Gastroesophageal sphincter (tissue), 4 donors: ENCODE measurements at places on chromosomes 11 and 22.

DNA sequence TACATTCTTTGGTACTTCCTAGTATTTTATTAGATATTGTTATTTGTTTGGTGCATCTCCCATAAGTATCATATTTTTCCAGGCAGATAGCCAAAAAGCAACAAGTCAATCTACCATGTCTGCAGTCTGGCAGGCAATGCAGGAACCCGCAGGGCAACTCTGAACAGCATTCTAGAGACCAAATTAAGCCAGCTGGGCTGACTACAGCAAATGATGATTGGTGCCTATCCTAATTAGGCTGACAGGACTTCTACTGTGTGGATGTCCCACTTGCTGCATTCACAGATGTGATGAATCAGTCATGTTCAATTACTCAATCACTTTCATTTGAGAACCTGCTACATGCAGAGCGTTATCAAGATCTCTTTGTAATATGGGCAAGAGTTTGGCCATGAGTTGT is 40.3 kb upstream of the AMOTL1 start:
- no peak for ATAC-seq

- no peak for ATAC-seq
Observed at GRCh38 chr11:5476186-5476819, 12.2 kb upstream of the OR52D1 start.

DNA sequence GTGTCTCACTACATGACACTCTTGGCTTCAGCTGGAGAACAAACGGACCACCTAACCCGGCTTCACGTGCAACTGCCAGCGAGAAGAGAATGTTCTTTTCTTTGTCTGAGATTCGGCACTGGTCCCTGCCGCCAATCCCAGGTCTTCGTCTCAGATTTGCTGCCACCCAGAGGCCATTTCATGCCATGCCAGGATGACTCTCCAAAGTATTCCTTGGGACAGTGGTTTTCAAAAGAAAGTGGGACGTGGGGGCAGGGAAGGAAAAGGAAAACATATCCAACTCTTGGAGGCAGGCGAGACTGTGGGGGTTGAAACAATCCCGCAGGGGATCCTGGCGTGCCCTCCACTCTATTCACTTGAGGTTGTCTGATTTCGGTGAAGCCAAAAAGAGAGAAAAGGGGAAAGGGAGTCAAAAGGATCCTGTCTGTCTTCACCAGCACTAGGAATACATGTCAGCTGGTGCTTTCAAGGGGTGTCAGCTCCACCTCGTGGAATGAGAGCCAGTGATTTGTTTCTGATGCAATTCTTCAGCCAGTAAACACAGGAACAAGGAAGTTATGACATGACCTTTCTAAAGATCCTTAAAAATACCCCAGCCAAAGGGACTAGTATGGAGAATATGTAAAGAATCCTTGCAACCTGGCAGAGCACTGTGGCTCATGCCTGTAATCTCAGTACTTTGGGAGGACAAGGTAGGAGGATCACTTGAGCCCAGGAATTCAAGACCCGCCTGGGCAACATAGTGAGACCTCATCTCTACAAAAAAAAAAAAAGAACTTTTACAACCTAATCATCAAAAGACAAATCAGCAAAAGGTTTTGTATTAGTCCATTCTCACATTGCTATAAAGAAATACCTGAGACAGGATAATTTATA is 41.0 kb upstream of the APLNR start:
- peak; percentile 87 for ATAC-seq

GRCh38 chr11:17154409-17155159 is 53.2 kb downstream of the PIK3C2A start:
- no peak for ATAC-seq

DNA sequence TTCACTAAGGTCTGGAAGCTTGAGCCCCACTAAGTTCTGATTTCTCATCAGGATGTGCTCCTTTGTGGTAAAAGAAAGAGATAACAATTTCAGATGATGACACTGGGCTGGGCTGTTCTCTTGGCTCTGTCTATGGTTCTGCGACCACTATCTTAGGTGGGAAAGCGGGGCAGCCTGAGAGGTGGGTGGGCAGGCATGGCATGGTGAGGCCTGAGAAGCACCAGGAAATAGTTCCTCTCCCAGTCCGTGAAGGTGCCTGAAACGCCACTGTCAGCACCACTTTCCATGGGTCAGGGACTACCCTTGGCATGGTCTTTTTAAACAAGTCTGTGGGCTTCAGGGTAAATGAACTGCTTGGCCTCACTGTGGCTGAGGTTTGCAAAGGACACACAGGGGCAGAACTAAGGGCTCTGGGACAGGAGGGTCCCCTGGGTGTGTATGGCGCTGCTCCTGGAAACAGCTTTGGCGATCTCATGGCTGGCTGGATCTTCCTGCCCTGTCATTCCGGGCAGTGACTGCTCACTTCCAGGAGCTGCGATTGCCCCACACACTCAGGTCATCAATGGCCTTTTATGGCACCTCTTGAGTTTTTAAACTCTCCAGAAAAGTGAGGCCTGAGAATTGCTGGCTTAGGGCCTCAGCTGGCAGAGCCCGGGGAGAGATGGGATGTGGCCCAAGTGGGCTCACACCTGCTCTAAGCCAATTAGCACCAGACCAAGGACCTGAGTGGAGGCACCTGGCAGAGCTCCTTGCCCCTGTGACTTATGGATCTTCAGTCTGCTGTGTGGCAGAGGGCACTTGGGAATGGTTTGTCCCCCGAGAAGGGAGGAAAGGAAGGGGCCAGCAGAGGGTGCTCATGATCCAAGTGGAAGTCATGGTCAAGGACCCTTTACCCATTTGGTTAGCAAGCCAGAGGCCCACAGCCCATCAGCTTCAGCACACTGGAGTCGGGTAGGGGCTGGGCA is 55.6 kb upstream of the LYVE1 start:
- peak; percentile 69 for ATAC-seq

DNA sequence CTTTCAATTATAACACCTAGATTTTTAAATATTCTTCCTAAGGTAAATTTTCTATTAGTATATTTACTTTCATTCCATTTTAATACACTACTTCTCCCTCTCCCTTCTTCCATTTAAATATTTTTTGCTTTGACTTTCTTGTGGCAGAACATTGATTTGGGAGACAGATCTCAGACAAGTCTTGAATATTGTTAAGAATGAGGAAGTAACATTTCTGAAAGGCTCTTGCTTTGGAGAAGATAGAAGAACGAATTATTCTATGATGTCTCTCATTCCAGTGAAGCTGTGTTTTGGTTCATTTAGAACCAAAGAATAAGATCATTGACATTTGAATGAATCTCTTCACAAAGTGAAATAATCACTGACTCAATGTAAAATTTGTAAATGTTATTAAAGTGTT is 2.4 kb downstream of the IPO7 start:
- ATAC-seq, result no peak

DNA sequence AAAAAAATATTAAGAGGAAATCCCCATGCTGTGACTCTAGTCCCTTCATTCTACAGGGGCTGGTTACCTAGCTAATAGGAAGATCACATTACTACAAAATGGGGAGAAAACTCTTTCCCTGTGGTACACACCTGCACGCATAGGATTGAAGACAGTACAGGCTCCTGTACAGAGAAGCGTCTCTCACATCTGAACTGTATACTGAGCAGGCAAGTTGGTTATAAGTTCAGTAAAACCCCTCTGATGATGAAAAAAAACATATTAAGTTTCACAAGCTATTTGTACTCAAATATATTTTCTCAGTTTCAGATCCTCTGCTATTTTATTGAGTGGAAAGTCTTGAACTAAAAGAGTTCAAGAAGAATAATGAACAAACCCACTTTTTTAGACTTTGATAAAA is 156.9 kb upstream of the HSD17B12 start:
- ATAC-seq, result no peak

GRCh38 chr11:7986768-7987559 is at the start of gene EIF3F:
EIF3F (plus strand) TSS chr11:7987337; CDS start chr11:7987353, 16 bp downstream.
- ATAC-seq, result peak; percentile 100

DNA sequence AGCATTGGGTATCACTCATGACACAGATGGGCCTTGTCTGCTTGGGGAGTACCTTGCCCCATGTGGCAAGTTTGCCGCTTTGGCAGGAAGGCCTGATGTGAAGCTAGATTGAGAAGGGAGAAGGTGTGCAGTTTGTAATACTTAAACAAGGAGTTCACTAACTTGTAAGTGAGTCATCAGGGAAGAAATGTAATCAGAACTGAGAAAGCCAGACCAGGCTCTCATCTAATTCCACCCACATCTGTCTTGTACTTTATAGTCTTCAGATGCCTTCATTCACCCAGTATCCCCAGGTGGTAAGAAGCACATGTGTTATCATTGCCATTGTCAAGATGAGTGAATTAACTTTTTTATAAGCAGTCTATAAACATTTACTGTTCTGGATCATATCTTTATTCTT is 116.0 kb upstream of the DDI1 start:
- no peak for ATAC-seq

- ATAC-seq, result no peak
Observed at GRCh38 chr11:62710001-62710345, 2.5 kb downstream of the GNG3 start.

DNA sequence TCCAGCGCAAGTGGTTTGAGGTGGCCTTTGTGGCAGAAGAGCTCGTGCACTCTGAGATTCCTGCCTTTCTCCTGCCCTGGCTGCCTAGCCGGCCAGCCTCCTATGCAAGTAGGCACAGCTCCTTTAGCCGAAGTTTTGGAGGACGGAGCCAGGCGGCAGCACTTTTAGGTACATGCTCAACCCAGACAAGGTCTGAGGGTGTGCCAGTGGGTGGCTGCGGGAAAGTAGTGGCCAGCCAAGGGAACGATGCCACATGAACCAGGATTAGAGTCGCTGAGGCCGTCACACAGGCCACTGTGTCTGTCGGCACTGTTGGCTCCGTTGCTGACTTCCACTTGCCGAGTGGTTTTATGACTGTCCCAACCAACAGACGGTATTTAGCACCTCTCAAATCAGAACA is 64.8 kb upstream of the YWHAH start:
- ATAC-seq, result no peak

DNA sequence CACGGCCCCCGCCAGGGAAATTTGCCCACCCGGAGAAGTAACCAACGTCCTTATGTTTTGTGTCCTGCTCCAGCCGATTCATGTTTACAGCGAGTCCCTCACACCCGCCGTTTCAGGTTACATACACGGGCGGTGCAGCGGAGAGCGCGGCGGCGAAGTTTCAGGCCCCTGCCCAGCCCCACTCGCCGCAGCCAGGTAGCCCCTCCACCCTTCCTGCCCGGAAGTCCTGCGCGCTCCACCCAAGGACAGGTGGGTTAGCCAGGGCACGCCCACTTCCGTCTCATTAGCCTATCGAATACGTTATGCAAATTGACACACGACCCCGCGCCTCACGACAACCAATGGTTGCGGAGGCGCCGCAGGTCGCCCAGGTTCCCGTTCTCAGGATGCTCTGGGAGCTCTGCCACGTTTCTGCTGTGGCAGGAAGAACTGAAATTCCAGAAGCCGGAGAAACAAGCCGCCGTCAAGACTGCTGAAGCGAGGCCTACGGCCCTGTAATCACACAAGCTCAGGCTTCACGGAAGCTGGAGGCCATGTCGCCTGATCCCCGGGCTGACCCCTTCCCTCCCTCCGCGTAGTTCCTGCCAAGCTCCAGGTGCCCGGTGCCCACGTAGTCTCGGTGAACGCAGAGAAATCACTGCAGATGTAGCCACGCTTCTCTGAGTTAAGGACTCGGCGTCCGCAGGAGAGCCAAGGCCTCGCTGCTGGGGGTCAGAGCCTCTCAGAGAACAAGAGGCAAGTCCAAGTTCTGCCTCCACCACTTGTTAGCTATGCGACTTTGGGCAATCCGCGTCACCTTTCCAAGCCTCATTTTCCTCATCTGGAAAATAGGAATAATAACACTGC is 22.4 kb upstream of the MYH9 start:
- ATAC-seq, result peak; percentile 52

- ATAC-seq, result no peak
Observed at GRCh38 chr22:33515795-33516194, 404.5 kb downstream of the LARGE1 start.

DNA sequence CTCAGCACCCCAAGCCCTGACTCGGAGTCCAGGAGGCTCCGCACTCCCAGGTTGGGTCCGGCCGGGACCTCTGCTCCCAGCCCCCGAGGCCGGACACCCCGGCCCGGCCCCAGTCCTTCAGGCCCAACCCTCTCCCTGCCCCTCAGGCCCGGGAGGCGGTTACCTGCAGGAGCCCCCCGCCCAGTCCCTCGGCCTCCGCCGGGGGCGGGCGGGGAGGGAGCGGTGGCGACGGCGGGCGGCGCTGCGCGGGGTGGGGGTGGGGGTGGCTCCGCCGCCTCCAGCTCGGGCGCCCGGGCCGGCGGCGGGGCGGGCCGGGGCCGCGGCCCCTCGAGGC is 310 bp downstream of the TCF20 start:
- peak; percentile 78 for ATAC-seq

DNA sequence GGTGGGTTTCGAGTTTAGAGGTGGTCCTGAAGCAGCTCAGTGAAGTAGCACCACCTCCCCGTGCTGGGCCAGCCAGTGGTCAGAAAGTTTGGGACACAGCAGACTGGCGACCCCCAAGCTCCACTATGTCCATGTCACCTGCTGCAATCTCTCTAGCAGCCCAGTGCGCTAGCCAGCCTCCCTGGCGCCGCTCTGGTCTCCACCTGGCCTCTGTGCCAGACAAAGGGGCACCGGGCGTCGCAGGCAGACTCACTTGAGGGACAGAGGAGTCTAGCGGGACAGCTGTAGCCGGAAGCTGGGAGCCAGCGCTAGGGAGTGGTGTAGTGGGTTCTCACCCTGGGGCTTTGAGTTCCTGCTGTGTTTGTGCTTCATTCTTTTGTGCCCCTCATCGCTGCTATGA is 25.5 kb downstream of the MYBPC3 start:
- ATAC-seq, result no peak

DNA sequence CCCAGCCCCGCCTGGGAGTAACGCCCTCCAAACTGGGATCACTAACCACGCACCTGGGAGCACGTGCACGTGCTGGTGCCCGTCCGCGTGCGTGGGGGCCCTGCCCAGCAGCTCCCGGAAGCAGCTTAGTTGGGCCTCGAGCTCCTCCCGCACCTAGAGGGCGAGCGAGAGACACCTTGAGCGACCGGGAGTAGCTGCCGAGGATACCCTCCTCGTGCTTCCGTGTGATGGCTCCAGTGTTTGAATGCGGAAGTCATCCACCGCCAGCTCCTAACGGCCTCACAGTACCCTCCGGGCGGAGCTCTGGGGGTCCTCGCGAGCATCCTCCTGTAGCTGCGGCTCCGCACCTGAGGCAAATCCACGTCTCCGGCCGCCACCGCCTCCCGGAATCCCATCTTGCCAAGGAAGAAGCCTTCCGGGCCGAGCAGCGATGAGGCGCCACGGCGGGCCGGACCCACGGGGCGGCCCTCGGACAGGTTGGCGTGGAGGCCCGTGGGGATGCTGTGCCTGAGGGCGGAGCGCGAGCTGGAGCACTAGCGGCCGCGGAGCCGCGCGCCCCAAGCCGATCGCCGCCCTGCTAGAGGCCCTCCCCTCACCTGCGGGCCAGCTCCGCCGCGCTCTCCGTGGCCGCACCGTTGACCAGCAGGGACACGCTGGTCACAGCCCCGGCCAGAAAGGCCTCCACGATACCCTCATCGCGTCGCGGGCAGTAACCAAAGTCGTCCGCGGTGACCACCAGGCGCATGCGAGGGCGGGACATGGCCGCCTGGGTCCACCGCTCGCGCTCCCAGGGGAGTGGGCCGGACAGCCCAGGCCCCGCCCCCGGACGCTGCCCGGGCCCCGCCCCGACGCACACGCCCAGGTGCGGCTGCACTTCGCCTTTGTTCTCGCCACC is at the start of gene YDJC:
Gene YDJC, minus strand, starts transcription at position 768 of the 895 bp plus-strand sequence. Its CDS starts 8 bp downstream, at position 760.
- ATAC-seq, result peak; percentile 97
